ENCODE measurements at places on chromosomes 1 and 21.

- DNase-seq: no peak
Measured at GRCh38 chr1:164617377-164618201, 58.6 kb downstream of the PBX1 start.

- no peak for DNase-seq
Measured at GRCh38 chr21:37769656-37770055, 146.6 kb downstream of the KCNJ6 start.

GRCh38 chr1:179770887-179771502, 27.9 kb downstream of the FAM163A start:
- DNase-seq: no peak

DNA sequence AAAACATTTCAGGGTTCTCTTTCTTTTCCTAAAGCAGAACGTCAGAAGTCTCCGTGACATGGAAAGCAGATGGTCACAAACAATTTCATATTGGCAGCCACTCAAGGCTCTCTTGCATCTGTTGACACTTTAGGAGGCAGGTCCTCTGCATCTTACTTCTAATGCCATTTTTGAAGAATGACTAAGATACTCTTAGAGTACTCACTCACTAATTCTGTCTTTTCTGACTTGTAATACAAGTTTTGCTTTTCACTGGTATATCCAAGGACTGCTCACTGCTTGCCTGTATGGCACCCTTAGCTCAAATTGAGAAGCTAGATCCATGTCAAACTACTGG, 68.3 kb downstream of the PRRX1 start:
- peak; percentile 57 for DNase-seq

DNA sequence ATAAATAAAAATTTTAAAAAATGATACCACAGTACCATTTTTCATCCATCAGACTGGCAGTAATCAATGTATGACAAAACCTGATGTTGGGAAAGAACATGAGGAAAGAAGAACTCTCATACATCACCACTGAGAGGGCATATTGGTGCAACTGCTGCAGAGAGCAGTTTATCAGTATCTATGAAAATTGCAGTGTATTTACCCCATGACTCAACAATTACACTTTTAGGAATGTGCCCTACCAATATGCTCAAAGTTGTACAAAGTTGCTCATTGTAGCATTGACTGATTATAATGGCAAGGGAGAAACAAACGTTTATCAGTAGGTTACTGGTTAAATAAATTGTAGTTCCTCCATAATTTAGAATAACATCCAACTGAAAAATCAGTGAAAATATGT, 36.7 kb downstream of the CATSPERE start:
- no peak for DNase-seq

DNA sequence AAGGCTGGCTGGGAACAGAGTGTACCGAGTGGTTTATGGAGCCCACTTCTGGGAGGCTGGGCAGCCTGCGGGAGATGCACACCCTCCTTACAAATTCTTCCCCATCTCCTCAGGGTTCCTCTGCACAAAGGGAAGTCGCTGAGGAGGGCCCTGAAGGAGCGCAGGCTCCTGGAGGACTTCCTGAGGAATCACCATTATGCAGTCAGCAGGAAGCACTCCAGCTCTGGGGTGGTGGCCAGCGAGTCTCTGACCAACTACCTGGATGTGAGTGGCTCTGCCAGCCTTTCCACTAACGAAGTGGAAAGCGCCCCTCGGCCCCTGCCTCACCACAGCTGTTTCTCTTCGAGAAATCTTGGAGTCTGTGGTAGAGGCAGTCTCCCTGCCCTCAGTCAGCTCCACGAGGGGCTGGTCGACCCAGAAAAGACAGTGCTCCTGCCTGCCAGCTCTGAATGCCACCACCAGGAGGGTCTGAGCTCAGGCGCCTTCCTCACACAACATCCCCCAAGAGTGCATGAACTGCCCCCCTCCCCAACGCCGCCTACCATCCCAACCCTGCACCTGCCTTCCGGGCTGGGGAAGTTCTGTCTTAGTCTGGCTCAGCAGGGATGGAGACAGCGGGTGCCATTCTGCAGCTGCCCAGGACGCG, 31.8 kb downstream of the PROK1 start:
- DNase-seq: no peak

DNA sequence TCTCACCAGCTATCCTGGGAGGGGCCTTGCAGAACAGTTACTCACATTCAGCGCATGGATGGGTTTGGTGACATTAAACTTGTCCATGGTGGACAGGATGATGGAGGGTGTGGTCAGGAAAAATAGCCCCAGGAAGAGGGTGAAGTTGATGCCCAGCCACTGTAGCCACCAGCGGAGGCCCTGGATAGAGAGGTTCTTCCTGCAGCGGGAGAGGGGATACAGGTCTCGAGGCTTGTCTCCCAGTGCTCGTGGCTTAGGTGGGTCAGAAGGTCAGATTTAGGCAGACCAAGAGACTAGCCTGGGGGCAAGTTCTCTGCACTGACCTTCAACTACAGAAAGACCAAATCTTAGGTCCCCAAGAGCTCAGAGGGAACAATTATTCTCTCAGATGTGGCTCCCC, 23.0 kb downstream of the TMEM63A start:
- no peak for DNase-seq

- no peak for DNase-seq
Measured at GRCh38 chr1:30649321-30649991, 73.9 kb downstream of the MATN1 start.

- no peak for DNase-seq
Measured at GRCh38 chr1:55179177-55179835, 35.9 kb downstream of the USP24 start.

DNA sequence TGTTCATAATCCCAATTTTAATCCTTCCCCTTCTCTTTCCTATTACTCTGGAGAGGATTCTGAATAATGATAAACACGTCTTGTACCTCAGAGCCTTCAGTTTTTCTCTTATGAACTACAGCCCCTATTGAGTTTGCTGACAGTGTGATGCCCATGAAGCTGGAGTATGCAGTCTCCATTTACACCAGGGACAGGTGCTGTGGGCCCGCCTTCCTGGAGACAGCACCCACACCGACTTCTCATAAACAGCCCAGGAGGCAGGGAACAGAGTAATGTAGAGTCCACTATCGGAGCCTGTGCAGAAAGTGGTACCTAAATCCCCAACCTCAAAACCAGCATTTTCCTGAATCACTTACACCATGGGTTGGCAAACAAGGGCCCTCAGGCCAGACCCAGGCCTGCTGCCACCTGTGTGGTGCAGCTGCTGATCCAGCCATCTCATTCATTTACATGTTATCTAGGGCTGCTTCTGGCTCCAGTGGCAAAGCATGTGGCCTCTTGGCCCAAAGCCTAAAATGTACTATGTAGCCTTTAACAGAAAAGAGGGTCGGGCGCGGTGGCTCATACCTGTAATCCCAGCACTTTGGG, 95.1 kb upstream of the KRTAP19-8 start:
- no peak for DNase-seq

- no peak for DNase-seq
Measured at GRCh38 chr1:23600283-23600682, 41.0 kb upstream of the ID3 start.

DNA sequence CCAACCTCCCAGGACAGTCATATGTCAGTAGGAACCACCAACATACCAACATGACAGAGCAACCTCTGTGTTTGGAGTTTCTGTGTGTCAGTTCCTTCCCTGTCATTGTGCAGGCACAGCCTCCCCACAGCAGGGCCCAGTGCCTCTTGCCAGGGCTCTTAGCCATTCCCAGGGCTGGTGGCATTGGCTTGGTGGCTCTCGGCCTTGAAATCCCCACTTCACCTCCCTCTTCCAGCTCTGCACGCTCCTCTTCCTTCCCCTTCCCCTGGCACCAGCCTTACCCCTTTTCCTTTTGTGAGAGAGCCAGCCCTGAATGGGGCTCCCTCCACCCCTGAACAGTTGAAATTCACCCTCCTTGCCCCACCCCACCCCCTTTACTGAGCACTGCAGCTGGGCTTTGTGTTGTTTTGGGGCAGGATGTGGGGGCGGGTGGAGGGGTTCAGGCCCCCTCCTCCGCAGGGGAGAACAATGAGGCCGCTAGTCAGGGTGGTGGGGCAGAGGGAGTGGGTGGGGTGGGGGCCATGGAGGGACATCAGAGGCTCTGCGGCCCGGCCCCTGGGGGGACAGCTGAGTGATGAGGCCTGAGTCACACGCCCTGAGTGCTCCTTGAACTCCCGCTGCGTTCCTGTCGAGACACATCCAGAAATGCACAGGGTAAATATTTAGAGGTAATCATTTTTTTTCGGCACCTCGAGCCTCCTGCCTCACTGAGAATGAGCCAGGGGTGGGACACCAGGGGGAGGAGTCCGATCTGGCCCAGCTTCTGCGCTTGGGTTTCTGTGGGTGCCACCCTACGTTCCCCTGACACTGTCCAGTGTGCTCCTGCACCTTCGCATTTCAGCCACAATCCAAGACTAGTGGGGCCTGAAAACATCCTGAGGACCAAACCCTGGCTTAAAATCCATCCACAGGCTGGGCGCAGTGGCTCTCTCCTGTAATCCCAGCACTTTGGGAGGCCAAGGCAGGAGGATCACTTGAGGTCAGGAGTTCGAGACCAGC, 28.6 kb downstream of the LGR6 start:
- no peak for DNase-seq

- no peak for DNase-seq
Measured at GRCh38 chr1:41723786-41724185, 194.9 kb downstream of the HIVEP3 start.

DNA sequence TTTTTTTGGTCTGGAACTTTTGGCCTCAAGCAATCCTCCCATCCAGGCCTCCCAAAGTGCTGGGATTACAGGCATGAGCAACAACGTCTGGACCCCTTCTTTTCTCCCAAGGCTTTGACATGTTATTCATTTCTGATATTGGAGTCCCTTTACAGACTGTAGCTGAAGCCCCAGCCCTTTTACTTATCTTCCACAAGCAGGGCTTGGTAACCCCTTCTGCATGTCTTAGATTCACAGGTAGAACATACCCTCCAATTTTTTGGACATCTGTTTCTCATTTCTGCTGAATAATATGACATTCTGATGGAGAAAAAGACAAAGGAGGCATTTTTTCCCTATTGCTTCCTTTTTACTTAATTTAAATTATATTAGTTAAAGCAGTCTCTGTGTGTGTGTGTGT, 39.2 kb upstream of the RGS21 start:
- DNase-seq: no peak

GRCh38 chr1:117592155-117592554, 13.7 kb upstream of the TENT5C start:
- no peak for DNase-seq

DNA sequence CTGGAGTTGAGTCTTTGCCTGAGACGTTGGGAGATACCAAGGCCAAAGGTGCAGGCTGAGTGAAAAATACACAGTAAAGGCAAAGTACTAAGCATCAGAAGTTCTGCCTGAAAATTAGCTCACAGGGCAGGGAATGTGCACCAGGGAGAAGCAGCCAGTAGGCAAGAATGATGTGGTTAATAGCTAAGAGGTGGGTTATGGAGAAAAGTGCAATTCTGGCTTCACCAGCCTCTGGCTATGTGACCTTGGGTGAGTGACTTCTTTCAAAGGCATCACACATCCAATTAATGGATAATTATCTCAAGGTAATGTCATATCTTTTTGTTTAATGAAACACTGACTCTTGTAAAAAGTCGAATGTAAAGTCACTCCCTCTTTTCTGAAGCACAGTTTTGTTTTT, 230.7 kb upstream of the FGGY start:
- no peak for DNase-seq

GRCh38 chr1:234246638-234247116, 126.6 kb upstream of the COA6 start:
- DNase-seq: no peak

GRCh38 chr1:210394281-210394821, 65.6 kb downstream of the HHAT start:
- peak; percentile 89 for DNase-seq

- DNase-seq: no peak
Measured at GRCh38 chr1:154593390-154593789, 14.6 kb downstream of the ADAR start.

DNA sequence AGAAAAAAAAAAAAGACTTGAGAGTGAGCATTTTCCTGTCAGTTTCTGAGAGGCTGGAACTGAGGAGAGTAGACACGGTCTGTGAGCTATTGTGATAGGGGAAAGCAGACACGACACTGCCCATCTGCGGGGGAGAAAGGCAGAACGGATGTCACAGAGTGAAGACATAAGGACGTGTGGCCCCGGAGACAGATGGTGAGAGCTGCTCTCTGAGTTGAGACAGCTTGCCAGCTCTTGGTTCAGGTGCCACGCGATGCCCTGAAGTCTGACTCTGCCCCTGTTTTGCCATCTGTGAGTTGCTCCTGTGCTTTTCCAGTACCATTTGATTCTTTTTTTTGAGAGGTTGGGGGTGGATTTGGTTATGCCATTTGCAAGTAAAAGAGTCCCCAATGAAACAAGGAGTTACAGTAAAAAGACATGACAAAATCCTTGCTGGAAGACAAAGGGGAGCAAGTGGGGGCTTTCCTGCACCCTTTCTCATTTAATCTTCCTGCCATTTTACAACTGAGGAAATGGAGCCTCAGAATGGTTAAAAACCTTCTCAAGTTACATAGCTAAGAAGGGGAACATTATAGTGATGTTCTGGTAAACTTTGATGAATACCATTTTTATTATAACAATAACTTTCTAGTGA, 128.9 kb upstream of the DNAH14 start:
- DNase-seq: no peak

DNA sequence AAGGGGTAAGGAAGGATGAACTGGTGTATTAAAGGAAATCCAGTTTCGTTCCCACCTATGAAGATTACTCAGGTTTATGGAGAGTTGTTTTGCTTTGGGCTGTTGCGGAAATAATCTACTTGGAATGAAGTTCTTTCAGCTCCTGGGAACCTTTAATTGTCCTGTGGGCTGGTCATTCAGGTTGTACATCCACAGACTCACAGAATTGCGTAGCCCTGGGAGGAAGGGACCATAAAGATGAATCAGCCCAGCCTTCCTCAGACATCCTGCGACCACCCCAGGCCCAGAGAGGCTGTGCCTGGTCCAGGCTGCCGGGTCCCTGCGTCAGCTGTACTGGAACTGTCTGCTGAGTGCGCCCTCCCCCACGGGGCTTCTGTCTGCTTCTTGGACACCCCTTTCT, 72.7 kb downstream of the GALNT2 start:
- DNase-seq: no peak

GRCh38 chr1:206839857-206840256, 25.6 kb upstream of the IL20 start:
- DNase-seq: peak; percentile 89

DNA sequence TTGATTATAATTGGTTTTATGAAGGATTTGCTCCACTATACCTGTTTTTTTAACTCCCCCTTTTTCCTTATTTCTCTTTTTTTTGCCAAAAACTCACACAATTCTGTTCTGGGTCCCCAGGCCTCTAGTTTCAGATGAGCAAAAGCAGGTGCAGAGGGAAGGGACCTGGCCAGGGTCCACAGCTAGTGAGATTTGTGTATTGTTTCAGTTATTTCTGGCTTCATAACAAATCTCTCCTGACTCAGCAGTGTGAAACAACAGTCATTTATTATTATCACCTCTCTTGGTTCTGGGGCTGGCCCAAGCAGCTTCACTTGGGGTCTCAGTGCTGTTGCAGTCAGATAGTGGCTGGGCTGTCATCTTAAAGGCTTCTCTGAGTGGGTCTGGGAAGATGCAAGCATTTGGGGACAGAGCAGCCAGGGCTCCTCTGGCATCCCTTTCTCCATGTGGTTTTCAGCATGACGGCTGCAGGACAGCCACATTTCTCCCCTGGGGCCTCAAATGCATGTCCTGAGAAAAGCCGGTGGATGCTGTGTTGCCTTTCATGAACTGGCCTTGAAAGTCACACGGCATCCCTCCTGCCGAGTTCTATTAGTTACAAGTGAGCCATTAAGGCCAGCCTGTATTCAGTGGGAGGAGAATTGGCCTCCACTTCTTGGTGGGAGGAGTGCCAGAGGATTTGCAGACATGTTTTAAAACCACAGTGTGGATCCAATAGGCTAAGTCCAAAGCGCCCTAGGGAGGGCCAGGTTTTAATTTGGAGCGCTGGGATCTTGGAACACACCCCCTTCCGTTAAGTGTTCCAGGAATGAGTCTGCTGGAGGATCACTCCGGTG, 137.1 kb downstream of the CAMTA1 start:
- peak; percentile 23 for DNase-seq

All from fibroblast of lung (primary cell).